Pericardium fibroblast (primary cell): ENCODE measurements at places on chromosomes 3 and 15. TPM values are rescaled to one million over a fixed set of nuclear protein-coding genes. Genes with fewer than 3 reads are reported as not detected.

The SAXO2 gene
- 0.51 TPM in 1 of 2 replicates, not detected in the other for total RNA-seq

The GHRL gene
- not detected in 2 replicates for total RNA-seq

The EPHB1 gene
- total RNA-seq: 0.34 and 0.35 TPM in 2 replicates

The HESX1 gene
- not detected in 2 replicates for total RNA-seq
